Ecto neural progenitor cell (in vitro differentiated cells): ENCODE measurements at places on chromosomes 3 and 15.

DNA sequence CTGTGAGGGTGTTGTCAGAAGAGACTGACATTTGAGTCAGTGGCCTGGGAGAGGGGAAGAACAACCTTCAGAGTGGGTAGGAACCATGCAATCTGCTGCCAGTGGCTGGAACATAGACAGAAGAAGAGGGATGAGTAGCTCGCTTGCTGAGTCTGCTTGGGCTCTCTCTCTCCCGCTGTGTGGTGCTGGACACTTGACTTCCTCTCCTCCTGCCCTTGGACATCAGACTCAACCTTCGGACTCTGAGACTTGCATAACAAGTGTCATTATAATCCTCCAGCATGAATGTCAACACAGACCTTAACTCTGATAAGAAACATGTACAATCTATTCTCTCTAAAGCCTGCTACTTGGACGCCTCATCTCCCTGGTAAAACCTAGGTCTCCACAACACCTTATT lies 5.9 kb upstream of the NMD3 start:
- no peak for DNase-seq

DNA sequence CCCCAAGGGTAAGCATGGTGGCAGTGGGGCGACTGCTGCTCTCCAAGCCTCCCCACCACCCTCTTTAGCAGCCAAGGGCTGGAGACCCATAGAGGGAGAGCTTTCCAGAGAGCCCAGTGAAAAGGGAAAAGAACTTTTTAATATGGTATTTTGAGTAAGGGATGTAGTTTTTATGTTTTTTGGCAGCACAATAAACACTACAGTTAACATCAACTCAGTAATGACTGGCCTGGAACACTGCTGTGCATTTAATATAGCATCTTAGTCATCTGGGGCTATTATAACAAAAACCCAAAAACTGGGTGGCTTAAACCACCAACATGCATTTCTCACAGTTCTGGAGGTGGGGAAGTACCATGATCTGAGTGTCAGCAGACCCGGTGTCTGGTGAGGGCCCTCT lies 495.8 kb downstream of the GABRG3 start:
- DNase-seq: no peak

GRCh38 chr3:176789281-176789705 lies 408.0 kb downstream of the TBL1XR1 start:
- DNase-seq: no peak

DNA sequence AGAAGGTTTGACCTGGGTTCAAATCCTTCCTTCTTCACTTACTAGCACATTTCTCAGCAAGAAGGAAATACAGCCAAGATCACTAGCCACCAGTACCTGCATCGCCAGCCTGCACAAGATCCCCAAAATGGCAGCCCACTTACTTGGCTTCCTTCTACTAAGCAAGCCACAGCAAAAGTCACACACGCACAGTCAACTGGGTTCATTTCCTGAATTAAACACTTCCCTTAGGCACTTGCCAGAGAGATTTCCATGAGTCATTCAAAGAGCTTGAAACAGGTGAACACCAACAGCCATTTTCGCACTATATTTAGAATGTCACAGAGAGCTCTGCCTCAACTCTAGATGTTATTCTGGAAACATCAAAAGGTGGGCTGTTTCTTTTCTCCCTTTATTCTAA lies 42.6 kb downstream of the MGLL start:
- no peak for DNase-seq

DNA sequence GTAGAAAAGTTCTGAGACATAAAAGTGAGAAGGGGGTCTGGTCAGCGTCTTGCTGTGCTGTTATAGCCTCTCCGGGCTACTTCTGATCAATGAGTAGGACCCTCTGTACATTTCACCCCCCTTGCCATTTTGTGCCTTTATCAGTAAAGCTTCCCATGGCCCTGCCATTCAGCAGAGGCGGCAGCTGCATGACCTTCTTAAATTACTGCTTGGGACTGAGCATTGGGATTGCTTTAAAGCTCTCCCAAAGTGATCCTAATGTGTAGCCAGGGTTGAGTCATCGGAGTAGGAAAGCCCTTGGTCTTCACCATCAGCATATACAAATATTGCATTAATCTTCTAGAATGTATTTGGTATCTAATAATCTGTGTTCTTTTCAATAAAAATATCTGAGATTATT lies 70.2 kb downstream of the FMN1 start:
- DNase-seq: no peak

- no peak for DNase-seq
Observed at GRCh38 chr3:183094711-183095110, 4.6 kb downstream of the MCCC1 start.

- no peak for DNase-seq
Observed at GRCh38 chr3:14520967-14521366, 19.2 kb downstream of the GRIP2 start.

DNA sequence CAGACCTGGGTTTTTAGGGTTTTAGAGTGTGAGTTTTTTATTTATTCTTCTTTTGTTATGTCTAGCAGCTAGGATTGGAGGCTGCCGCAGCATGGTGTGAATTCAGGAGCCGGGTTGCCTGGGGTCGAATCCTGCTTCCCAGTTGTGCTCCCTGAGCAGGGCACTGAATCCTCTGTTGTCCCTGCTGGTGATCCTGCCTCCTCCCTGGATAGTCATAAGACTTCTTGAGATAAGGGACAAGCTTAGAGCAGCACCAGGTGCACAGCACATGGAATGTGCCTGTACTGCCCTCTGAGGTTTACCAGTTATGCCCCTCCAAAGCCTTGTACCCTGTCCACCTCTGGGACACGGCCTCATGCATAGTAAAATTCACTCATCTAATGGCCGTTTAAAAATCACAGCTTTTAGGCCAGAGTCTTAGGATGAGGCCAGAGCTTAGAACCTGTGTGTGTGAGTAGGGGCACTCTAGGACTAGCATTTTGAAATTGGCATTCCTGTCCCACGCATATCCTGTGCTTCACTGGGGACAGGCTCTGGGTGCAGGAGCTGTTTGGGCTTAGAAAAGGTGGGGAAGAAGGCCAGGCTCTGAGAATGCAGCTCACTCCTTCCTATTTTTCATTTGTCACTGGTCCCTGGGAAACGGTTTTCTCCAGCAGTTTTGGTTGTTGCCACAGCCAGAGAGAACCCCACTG lies 47.7 kb downstream of the CHCHD6 start:
- no peak for DNase-seq

GRCh38 chr3:121768452-121768851 lies 18.9 kb upstream of the GOLGB1 start:
- no peak for DNase-seq

- DNase-seq: no peak
Observed at GRCh38 chr15:67178569-67179210, 75.8 kb downstream of the AAGAB start.

DNA sequence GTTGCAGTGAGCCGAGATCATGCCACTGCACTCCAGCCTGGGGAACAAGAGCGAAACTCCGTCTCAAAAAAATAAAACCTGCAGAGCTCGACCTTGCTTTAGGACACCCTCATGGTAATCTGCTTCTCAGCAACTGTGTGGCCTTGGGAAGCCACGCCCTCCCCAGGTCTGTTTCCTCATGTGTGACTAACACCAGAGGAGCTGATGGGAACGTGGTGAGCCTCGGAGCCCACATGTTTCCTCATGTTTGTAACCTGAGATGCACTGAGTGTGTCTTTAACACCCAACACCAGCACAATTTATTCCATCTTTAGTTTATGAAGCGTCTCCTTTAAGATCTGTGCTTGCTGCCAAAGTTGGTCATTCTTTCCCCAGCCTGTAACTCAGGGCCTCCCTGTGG lies 142.8 kb downstream of the OCA2 start:
- DNase-seq: no peak
